ENCODE measurements at places on chromosomes 5 and 9. TPM values are rescaled to one million over a fixed set of nuclear protein-coding genes. Genes with fewer than 3 reads are reported as not detected.

DNA sequence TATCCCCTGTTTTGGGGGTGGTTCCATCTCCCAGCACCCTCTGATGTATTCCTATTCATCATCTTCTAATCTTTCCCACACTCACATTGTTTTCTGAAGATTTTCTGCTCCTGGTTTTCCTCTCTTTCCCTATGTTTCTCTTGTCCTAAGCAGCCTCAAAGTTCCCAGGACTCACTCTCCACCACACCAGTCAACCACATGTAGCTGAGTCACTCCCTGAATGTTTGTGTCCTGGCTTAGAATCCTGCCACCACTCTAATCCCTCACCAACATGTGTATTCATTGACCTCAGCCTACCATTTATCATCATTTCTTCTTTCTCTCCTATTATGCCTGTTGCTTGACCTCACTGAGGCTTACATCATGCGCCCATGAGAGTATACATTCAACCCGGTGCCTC, 282.4 kb upstream of the ADAMTS16 start:
- no peak for DNase-seq

The MCC gene
- total RNA-seq, result 56.3 TPM

The GLDC gene
- not detected for total RNA-seq

- no peak for DNase-seq
Measured at GRCh38 chr9:108860354-108860753, 1.7 kb upstream of the ACTL7A start.

The ASPN gene
- total RNA-seq, result 17.7 TPM

The GRM6 gene
- total RNA-seq, result not detected

The SIT1 gene
- 1.1 TPM for total RNA-seq

GRCh38 chr5:73354406-73354805, 94.2 kb downstream of the FOXD1 start:
- DNase-seq, result no peak

GRCh38 chr5:163161512-163161911, 275.9 kb upstream of the CCNG1 start:
- no peak for DNase-seq
